ENCODE measurements at places on chromosomes 6 and 20. TPM values are rescaled to one million over a fixed set of nuclear protein-coding genes. Genes with fewer than 3 reads are reported as not detected.
A peak's percentile ranks its signal among the peaks of the same experiment; 100 is the strongest.

DNA sequence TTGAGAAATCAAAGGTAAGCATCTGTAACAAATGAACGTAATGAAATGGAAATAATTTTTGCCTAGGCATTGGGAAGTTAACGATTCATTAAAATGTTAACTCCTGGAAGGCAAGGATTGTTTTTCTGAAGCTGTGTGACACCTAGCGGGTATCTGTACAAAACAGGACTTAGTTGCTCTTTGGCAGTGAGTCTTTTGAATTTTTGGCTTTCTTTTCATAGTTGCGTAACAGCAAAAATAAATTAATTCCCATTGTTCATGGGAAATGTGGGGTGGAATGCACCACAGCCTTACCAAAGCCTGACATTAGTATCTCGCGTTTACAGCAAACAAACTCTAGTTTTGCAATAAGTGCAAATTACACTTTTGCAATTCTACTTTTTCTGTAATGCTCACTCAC is 92.7 kb upstream of the DTNBP1 start:
- no peak overlapping the region for H3K4me3 ChIP-seq
- no peaks in the 10 kb centered on the region for H3K36me3 ChIP-seq
- H3K4me1 ChIP-seq = no peaks in the 10 kb centered on the region
- no peak overlapping the region for H3K27ac ChIP-seq
- no peaks in the 10 kb centered on the region for H3K27me3 ChIP-seq
- no peak for DNase-seq

GRCh38 chr6:41193171-41193734 is 7.7 kb downstream of the TREML2 start:
- no peak for DNase-seq
- H3K4me3 ChIP-seq = no peak overlapping the region
- no peak overlapping the region for H3K27ac ChIP-seq
- no peaks in the 10 kb centered on the region for H3K4me1 ChIP-seq
- peaks cover 17% of the 10 kb centered on the region for H3K27me3 ChIP-seq

DNA sequence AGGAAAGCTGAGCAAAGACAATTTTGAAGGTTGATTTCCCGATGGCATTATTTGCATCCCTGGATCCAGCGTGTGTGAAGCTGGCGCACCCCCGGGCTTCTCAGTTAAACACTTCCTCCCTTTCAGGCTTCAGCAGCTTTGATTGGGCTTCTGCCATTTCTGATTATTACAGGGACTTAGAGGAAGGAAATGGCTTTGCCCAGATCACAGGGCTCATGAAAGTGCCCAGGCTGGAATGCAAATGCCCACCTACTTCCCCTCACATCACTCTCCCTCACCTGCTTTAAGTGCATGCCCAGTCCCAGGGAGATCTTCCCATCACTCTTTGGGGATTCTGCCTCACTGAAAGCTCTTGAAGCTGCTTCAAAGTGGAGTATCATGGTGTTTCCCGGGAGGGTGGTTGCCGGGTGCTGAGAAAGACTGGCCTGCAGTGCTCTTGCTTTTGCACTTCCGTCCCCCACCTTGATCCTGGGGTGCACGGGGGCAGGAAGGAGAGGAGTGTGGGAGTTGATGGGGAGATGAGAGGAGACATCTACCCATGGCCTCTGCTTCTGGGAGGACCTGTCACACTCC is 28.3 kb downstream of the PHACTR3 start:
- H3K27ac ChIP-seq = no peak overlapping the region
- H3K4me1 ChIP-seq = no peaks in the 10 kb centered on the region
- no peak overlapping the region for H3K4me3 ChIP-seq
- peaks cover 3% of the 10 kb centered on the region for H3K27me3 ChIP-seq

Gene SAMD5
- 0.82 TPM for total RNA-seq

- H3K27me3 ChIP-seq = no peaks in the 10 kb centered on the region
- H3K4me1 ChIP-seq = no peaks in the 10 kb centered on the region
- no peak overlapping the region for H3K27ac ChIP-seq
- H3K4me3 ChIP-seq = no peak overlapping the region
- DNase-seq = no peak
- H3K36me3 ChIP-seq = no peaks in the 10 kb centered on the region
Measured at GRCh38 chr6:45987856-45988255, 27.8 kb downstream of the CLIC5 start.

Gene RING1
- 17.7 TPM for total RNA-seq

DNA sequence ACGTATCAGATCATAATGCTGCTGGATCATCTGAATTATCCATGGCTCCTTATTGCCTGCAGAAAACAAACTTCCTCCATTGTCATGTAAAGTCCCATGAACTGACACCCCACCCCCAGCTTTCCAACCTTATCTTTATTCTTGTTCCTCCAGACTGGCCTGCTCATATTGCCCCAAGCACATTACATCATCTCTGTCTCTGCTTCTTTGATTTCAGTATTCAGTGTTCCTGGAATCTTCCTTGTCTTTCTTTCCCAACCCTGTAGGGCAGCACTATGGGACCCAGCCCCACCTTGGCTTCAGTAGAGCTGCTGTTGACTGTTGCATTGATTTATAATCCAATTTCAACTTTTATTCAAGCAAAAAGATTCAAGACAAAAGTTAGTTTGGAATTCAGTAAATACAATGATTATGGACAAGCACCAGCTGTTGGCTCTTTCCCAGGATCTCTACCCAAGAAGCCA is 187.5 kb upstream of the ECI2 start:
- no peaks in the 10 kb centered on the region for H3K36me3 ChIP-seq
- peak overlapping the region; percentile 28 for H3K27ac ChIP-seq
- no peak for DNase-seq
- H3K4me3 ChIP-seq = no peak overlapping the region
- peaks cover 35% of the 10 kb centered on the region for H3K4me1 ChIP-seq

DNA sequence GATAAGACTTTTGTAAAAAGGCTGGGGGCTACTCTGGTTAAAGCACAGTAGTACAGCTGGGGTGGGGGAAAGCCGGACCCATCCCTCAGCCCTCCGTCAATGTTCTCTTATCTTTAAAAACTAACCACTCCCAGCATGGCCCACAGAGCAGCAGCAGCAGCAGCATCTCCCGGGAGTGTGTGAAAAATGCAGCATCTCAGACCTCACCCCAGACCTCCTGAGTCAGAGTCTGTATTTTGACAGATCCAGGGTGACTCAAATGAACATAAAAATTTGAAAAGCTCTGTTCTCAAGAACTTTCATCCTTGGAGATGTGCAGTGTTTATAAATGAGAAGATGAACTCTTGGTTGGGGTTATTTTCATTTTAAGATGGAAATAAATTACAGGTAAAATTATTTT is 277.7 kb upstream of the ECI2 start:
- no peaks in the 10 kb centered on the region for H3K36me3 ChIP-seq
- H3K4me1 ChIP-seq = no peaks in the 10 kb centered on the region
- no peak overlapping the region for H3K4me3 ChIP-seq
- no peaks in the 10 kb centered on the region for H3K27me3 ChIP-seq
- no peak overlapping the region for H3K27ac ChIP-seq
- DNase-seq = no peak

- DNase-seq = no peak
- no peak overlapping the region for H3K27ac ChIP-seq
- H3K36me3 ChIP-seq = no peaks in the 10 kb centered on the region
- H3K27me3 ChIP-seq = no peaks in the 10 kb centered on the region
Measured at GRCh38 chr6:112743323-112743722, 396.2 kb downstream of the RFPL4B start.

GRCh38 chr6:52745764-52746201 is 17.5 kb downstream of the GSTA2 start:
- H3K36me3 ChIP-seq = no peaks in the 10 kb centered on the region
- H3K4me1 ChIP-seq = no peaks in the 10 kb centered on the region
- no peaks in the 10 kb centered on the region for H3K27me3 ChIP-seq
- no peak overlapping the region for H3K27ac ChIP-seq

- H3K27me3 ChIP-seq = peaks cover 31% of the 10 kb centered on the region
- peaks cover 60% of the 10 kb centered on the region for H3K36me3 ChIP-seq
- H3K27ac ChIP-seq = no peak overlapping the region
- no peak for DNase-seq
- no peaks in the 10 kb centered on the region for H3K4me1 ChIP-seq
Measured at GRCh38 chr20:21389368-21389767, 8.0 kb downstream of the NKX2-4 start.

DNA sequence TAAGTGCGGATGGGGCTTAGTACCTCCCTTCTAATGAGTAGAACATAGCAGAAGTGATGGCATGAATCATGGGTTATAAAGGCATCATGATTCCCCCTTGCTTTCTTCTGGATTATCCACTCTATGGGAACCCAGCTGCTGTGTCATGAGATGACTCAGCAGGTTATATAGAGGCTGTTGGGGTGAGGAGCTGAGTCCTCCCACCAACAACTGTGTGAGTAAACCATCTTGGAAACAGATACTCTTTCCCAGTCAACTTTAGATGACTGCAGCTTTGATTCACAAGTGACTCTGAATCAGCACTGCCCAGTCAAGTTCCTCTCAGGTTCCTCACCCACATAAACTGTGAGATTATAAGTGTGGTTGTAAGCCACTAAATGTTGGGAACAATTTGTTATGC is 46.3 kb downstream of the FAM83B start:
- H3K4me3 ChIP-seq = no peak overlapping the region
- no peak overlapping the region for H3K27ac ChIP-seq
- DNase-seq = no peak
- no peaks in the 10 kb centered on the region for H3K36me3 ChIP-seq
- H3K4me1 ChIP-seq = no peaks in the 10 kb centered on the region

Gene FILIP1
- 51.5 TPM for total RNA-seq

GRCh38 chr20:19628570-19629134 is 129.4 kb upstream of the RIN2 start:
- no peak for DNase-seq
- no peaks in the 10 kb centered on the region for H3K4me1 ChIP-seq
- no peak overlapping the region for H3K4me3 ChIP-seq
- H3K27ac ChIP-seq = no peak overlapping the region

Gene ZBTB12
- 2.1 TPM for total RNA-seq

GRCh38 chr20:62489932-62490263 is 14.1 kb upstream of the GATA5 start:
- peaks cover under 1% of the 10 kb centered on the region for H3K27me3 ChIP-seq
- no peak for DNase-seq
- H3K27ac ChIP-seq = no peak overlapping the region

DNA sequence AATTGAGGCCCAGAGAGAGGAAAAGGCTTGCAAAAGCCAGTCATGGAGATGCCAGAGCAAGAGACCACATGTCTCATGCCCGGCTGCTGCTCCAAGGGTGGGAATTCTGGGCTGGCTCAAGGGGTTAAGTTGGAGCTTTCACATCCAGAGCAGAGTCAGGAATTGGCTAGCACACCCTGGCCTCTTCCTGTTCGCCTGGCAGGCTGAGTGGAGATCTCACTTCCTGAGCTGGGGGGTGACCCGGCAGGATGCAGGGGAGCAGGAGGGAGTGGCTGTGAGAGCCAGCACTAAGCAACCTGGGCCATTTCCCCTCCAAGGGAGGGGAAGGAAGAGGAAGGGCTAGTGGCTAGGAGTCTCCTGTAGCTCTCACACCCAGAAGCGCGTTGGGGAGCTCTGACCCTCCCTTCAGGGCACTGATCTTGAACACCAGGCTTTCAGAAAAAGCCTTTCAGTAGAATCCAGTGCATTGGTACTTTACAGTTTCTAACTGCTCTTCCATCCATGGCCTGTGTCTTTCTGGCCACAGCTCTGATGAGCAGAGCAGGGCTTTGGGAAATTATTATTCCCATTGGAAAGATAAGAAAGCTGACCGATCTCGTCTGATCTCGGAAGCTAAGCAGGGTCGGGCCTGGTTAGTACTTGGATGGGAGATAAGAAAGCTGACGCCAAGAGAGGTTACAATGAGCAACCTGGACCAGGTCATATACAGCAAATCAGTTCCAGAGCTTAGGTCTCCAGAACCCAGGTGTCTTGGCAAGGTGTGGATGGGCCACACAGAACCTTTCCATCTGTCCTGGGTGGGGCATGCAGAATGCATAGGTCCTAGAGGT is 2.2 kb upstream of the CCM2L start:
- H3K27me3 ChIP-seq = peaks cover 26% of the 10 kb centered on the region
- H3K27ac ChIP-seq = no peak overlapping the region
- H3K4me3 ChIP-seq = no peak overlapping the region
- DNase-seq = no peak
- no peaks in the 10 kb centered on the region for H3K4me1 ChIP-seq

Gene FGD2
- total RNA-seq = 17.1 TPM

Gene SPATA25
- 1.6 TPM for total RNA-seq

- no peaks in the 10 kb centered on the region for H3K36me3 ChIP-seq
- H3K27ac ChIP-seq = no peak overlapping the region
- no peaks in the 10 kb centered on the region for H3K27me3 ChIP-seq
- no peak overlapping the region for H3K4me3 ChIP-seq
- DNase-seq = no peak
Measured at GRCh38 chr6:90302320-90302719, 5.7 kb upstream of the BACH2 start.

GRCh38 chr6:73515204-73515655 is 5.6 kb downstream of the EEF1A1 start:
- peaks cover 32% of the 10 kb centered on the region for H3K36me3 ChIP-seq
- peaks cover 48% of the 10 kb centered on the region for H3K4me1 ChIP-seq
- no peaks in the 10 kb centered on the region for H3K27me3 ChIP-seq
- H3K4me3 ChIP-seq = no peak overlapping the region
- peak overlapping the region; percentile 54 for H3K27ac ChIP-seq
- DNase-seq = no peak

- no peaks in the 10 kb centered on the region for H3K4me1 ChIP-seq
- H3K27ac ChIP-seq = no peak overlapping the region
Measured at GRCh38 chr6:139262519-139263300, 29.1 kb downstream of the TXLNB start.

GRCh38 chr20:20212675-20213096 is 155.2 kb upstream of the INSM1 start:
- H3K4me1 ChIP-seq = no peaks in the 10 kb centered on the region
- no peak overlapping the region for H3K27ac ChIP-seq
- DNase-seq = no peak
- H3K4me3 ChIP-seq = no peak overlapping the region
- no peaks in the 10 kb centered on the region for H3K36me3 ChIP-seq
- no peaks in the 10 kb centered on the region for H3K27me3 ChIP-seq

DNA sequence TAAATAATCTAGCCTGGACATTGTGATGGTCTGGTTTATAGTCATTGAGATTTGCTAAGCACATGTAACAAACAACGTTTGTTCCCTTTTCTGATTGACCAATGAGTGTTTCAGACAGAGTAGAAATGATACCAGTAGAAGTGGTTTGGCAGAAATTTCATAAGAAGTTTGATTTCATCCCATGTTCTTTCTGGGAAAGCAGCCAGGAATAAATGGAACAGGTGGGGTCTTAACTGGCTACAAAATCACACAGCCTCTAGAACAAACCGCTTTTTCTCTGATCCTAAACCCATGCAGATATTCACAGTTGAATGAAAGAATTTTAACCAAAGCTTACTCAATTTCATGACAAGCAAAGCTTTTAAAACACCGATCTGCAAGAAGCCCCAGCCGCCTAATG is 227.5 kb downstream of the UST start:
- DNase-seq = no peak
- no peak overlapping the region for H3K4me3 ChIP-seq
- H3K4me1 ChIP-seq = peaks cover 17% of the 10 kb centered on the region
- no peaks in the 10 kb centered on the region for H3K36me3 ChIP-seq
- no peaks in the 10 kb centered on the region for H3K27me3 ChIP-seq

GRCh38 chr6:131640576-131640975 is 3.5 kb downstream of the ENPP3 start:
- no peaks in the 10 kb centered on the region for H3K4me1 ChIP-seq
- no peak overlapping the region for H3K27ac ChIP-seq
- no peaks in the 10 kb centered on the region for H3K27me3 ChIP-seq

Gene TFAP2D
- not detected for total RNA-seq
